ENCODE measurements at places on chromosomes 1 and 21.

DNA sequence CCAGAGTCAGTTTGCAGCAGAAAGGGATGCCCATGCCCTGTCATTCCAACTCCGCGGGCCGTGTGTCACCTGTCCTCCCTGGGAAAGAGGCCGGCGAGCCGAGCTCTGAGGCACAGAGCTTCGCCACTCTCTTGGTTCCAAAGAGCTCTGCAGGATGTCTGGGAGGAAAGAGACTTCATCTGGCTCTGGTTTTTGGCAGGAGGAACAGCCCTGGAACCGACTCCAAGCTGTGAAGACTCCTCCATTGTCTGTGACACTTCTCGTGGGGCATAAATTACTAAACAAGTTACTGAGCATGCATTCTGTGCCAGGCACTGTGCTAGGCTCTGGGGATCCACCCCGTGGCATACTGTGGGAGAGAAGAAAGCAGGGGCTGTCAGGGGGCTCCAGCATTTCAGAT, 3.9 kb upstream of the FAM151A start:
- no peak for DNase-seq

DNA sequence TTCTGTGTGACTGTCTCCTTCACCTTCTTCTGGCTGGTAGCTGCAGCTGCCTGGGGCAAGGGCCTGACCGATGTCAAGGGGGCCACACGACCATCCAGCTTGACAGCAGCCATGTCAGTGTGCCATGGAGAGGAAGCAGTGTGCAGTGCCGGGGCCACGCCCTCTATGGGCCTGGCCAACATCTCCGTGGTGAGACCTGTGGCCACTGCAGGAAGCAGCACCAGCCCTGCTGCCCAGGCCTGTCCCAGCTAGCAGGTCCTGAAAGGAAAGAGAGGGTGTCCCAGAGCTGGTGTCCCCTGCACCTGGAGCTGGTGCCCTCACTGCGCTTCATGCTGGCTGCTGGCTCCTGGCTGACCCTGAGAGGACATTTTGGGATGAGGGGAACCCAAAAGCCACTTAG, 5.9 kb upstream of the ATXN7L2 start:
- DNase-seq: no peak

- DNase-seq: no peak
Observed at GRCh38 chr21:39115576-39116235, 67.5 kb downstream of the PSMG1 start.

DNA sequence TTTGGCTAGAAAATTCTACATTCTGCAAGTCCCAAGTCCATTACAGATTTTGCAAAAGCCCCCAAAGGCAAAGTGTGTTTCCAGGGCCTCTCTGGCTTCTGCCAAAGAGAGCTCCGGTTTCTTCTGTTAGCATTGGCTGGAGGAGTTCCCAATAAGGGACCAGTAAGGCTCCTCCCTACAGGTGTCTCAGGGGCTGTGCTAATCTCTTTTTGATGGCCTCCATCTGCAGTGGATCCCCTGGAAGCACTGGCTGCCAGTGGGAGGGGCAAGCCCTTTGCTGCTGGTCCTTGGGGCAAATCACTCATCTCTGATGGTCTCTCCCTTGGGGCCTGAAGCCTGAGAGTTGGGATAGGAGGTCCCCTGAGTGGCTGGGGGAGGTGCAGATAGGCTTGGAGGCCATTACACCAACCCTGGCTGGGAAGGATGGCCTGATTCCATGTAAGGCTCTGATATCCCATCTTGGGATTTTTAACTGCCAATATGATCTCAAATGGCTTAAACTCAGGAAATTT, 89.1 kb upstream of the USP24 start:
- no peak for DNase-seq

DNA sequence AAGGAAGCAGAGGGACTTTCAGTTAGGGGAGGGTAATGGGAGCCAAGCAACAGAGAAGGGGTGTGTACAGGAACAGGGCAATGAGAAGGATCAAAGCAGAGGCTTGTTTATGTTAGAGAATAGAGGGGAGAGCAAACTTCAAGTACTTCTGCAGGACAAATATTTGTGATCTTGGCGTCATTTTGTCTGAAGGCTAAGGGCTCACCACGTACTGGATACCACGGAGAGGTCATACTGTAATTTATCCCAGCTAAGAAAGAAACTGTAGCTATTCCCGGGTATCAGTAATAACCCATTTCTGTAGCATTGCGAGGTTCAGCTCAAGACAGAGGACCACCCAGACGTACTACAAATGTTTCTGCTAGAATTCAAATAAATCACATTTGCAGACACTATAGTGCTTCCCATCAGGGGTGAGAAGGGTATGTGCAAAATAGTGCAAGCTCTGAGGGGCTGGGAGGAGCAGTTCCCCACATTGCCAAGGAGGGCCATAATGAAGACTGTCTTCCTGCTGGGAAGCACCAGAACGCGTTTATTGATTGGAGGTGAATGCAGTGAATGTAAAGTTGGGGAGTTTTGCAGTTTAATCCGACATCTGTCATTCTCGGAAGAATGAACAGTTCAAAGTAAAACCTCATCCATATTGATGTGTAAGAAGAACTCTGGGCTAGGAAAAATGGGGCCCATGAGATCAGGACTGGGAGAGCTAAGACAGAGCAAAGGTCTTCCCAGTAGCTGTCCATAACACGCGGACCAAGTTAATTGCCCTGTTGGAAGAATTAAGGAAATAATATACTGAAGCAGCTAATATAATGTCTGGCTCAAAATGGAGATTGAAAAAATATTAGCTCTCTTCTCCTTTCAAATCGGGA, 136.9 kb downstream of the RWDD3 start:
- DNase-seq: no peak

GRCh38 chr1:79585801-79586200, 579.3 kb upstream of the ADGRL4 start:
- DNase-seq: no peak

DNA sequence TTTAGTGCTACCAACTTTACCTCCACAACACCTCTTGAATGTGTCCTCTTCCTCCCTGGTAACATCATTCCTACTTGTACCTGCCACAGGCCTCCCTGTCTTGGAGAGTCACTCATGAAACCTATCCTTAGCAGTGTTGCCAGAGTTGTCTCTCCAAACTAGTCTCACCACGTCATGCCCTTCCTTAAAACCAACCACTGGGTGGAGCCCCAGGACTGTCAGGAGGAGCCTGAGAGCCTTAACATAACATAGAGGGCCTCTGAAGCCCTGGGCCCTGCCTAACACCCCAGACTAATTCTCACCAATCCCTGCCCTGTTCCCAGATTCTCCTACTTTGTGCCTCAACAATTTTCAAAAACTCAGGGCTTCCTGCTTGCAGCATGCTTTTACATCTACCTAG, 65.3 kb downstream of the ZNF697 start:
- no peak for DNase-seq

GRCh38 chr1:174414203-174414602, 33.6 kb upstream of the GPR52 start:
- no peak for DNase-seq

DNA sequence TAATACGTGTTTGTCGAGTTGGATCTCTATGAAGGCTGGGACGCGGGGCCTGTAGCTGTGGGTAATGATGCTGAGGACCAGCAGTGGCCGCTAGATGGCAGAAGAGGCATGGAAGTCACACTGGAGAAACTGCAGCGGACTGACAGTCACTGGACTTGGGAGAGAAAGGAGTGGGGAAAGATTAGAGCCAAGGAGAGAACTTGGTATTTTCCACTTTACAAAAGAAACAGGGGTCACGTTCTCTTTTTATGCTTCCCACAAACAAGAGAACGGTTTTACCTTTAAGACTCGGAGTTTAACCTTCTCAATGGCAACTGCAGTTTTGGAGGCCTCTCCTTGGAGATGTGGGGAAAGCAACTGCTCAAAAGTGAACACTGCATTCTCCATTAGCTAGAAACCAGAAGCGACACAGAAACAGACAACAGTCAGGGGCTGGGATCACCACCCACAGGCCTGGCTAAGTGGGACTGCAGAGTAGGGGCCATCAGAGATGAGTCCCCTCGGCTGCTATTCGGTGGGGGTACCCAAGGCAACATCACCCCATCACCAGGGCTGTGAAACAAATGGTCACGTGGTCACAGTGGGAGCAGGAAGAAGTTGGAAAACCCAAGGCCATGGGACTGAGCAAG, 51.1 kb upstream of the EDEM3 start:
- DNase-seq: peak; percentile 83

GRCh38 chr1:228646717-228647522, 88.4 kb upstream of the RHOU start:
- DNase-seq: peak; percentile 15

DNA sequence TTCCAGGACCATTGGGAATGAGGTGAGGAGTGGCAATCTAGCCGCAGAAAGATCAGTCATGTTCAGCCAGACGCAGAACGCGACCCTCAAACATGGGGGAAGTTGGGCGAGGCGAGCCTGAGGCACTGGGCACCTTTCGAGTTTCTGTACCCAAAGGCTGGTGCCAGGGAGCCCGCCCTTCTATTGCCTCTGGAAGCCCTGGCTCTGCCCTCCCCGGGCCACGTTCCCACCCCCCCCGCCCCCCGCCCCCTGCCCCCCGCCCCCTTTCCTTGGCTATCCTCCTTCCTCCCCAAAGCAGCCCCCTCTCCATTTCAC, 2.2 kb upstream of the ZBTB7B start:
- DNase-seq: no peak

- no peak for DNase-seq
Observed at GRCh38 chr1:180765151-180765550, 133.3 kb downstream of the XPR1 start.

GRCh38 chr1:110130989-110131388, 18.7 kb downstream of the UBL4B start:
- DNase-seq: no peak

DNA sequence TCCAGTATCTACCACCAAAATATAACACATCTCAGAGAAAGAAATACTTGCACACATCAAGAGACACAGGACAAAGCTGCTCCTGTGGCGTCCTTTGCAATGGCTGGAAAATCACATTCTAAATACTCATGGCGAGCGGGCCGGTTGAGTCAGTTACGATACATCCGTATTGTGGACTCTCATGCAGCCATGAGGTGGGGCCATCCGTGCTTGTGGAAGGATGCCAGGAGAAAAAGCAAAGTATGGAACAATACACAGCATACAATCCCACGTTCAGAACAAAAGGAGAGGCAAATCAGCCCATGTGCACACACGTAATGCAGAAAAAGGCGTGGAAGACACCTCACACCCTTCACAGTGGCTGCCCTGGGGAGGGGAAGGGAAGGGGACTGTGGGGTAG, 13.1 kb downstream of the ATP13A2 start:
- no peak for DNase-seq

DNA sequence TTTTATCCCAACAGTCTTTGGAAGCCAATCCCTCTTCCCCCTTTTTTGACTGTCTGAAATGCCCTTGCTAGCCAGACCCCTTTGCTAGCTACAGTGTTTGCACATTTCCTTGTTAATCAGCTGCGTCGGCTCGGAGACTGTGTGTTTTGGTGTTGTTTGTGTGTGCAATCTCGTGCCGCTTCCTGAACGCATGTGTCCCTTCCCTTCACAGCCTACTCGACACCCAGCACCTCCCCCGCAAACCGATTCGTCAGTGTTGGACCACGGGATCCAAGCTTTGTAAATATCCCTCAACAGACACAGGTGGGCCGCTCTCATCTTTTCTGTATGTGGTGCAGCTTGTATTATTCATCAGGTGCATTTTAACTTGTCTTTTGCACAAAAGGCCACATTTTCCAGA, 298.7 kb downstream of the TM2D1 start:
- no peak for DNase-seq

GRCh38 chr1:206890125-206891060, 6.8 kb upstream of the IL24 start:
- no peak for DNase-seq

DNA sequence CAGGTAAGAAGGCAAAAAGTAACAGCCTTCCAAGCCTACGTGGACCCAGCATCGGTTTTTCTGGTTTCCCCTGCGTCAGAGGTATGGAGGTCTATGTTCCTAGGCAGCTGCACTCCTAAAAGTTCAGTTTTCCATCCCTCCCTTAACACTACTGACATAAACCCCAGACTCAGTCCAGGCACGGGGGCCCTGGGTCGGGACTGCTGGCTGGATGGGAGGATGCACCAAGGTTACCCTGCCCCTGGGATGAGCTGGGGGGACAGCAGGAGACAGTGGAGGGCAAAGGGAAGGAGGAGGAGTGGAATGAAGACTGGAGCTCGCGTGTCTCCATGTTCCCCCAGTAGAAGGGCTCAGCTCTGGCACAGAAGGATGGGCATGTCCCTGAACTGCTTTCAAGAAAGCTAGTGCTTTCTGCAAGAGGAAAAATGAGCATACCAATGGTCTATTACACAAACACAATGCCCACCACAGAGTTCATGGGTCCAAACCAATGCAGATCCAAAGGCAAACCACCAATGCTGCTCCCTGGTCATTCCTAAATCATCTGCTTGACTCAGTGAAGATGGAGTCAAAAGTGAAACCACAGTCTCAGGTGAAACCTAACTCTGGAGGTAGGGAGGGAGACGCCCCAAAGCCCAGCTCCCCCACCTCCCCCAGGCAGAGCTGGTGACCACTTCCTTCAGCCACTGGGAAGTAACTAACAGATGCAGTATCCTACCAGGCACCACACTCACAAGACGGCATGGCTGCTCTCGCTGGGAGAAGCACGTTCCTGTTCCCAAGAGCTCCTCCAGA, 54.9 kb downstream of the CD46 start:
- DNase-seq: no peak

GRCh38 chr1:31501505-31501904, 74.8 kb upstream of the TINAGL1 start:
- DNase-seq: no peak

DNA sequence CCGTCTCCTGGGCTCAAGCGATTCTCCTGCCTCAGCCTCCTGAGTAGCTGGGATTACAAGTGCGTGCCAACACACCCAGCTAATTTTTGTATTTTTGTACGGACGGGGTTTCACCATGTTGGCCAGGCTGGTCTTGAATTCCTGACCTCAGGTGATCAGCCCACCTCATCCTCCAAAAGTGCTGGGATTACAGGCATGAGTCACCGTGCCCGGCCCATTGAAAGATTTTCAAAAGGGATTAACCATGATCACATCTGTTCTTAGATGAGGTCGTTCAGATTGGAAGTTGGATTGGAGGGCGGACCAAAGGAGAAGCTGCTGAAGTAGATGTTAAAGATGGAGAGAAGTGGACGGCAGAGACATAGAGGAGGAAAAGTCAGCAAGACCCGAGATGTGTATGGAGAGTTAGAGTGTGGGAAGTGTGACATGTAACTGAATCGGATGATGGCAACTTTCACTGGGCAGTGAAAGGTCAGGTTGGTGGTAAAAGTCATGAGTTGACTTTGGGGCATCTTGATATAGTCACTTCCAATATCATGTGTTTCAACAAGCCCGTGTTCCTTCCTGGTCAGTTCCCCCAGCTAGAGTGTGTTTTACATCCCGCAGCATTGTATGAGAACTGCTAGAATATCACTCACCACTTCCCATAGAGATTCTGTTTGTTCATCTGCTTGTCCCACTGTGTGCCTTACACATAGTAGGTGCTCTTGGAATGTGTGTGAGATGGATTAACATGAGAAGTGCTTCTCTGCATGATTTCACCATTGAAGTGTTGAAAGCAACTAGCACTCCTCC, 54.4 kb upstream of the TINAGL1 start:
- DNase-seq: no peak

GRCh38 chr1:39490596-39491145, 765 bp upstream of the BMP8A start:
- DNase-seq: peak; percentile 25
